ENCODE measurements at places on chromosomes 16 and 17.

DNA sequence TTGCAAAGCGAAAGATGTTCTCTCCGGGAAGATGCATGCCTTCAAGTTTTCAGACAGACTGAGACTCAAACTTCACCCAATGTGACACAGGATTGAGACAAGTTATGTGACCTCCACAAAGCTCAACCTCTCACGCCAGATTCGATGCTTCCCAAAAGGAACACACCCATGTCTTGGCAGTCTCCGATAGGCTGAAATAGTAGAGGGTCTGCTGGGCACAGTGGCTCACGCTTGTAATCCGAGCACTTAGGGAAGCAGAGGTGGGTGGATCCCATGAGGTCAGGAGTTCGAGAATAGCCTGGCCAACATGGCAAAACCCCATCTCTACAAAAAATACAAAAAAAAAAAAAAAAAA is 22.1 kb downstream of the ZFHX3 start:
- DNase-seq = no peak

- no peak for DNase-seq
Observed at GRCh38 chr17:5759501-5759925, 175.2 kb upstream of the NLRP1 start.

DNA sequence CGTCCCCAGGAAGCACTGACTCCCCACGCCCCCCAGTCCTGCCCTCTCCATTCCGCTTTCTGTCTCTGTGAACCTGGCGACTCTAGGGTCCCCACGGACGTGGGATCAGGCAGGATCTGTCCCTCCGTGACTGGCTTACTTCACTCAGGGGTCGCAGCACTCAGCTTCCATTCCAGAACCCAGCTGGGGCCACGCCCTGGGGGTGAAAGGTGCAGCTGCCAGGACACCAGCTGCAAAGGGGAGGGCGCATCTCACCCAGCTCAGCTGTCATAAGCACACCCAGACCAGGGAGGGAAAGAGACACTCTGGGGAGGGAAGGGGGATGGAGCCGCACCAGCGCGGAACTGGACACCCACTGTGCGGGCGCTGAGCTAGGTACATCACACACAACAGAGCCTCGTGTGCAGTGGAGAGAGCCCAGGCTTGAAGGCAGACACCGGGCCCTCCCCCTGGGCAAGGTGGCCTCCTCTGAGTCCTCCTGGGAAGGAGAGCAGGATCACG is 18.5 kb upstream of the HEXD start:
- DNase-seq = no peak

- DNase-seq = peak; percentile 75
Observed at GRCh38 chr17:19728084-19728495, 11.7 kb upstream of the SLC47A2 start.

DNA sequence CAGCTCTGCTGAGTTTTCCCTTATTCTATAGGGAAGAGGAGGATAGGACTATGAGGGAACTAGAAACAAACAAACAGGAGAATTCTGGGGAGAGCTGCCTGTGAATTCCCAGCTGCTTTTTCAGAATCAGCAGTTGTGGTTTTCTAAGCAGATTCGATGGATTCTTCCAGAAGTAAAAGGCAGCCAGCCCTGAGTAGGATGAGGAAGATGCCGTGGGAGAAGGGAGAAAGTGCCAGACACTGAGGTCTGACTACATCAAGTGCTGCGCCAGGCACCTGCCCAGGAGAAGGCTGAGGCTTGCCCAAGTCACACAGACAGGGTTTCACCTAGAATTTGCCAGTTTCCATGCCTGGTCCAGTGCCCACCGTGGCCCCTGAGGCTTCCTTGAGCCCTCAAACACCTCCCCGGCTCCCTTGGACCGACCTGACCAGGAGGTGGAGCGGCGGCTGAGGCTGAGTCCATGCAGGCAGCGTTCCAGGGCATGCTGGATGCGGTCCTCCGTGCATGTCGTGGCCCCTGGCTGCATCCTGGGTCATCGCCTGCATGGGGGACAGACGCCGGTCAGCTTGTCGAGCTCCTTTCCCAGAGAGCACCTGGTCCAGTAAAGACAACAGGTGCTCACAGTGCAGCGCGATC is 43.6 kb upstream of the PIK3R6 start:
- DNase-seq = no peak

Measured in hematopoietic multipotent progenitor cell treated with erythropoietin and hydrocortisone succinate and interleukin-3 and kit ligand, for 4 days (in vitro differentiated cells).